ENCODE measurements at places on chromosomes 7 and 10. TPM values are rescaled to one million over a fixed set of nuclear protein-coding genes. Genes with fewer than 3 reads are reported as not detected.

GRCh38 chr7:34675749-34676374 lies 17.8 kb downstream of the NPSR1 start:
- no peak for DNase-seq

The ELAPOR2 gene
- total RNA-seq = 8.0 TPM

The PNLIPRP3 gene
- total RNA-seq = not detected

DNA sequence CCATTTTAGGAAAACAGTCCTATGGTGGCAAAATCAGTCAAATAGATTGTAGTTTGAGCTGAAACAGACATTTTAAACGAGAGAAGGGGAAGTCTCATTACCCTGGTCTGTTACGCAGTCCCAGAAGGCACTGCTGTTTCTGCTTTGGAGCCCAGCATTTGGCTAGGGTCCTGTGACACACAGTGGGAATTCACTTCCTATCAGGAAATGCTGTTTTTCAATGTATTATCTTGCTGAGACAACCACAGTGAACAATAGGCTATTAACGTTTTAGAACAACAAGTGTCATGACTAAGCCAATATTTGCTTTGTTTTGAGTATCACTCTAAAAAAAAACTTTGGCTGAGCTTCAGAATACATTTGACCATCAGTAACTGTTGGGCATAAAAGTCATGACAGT lies 74.1 kb downstream of the ADD3 start:
- peak; percentile 57 for DNase-seq

GRCh38 chr7:90512821-90513254 lies 43.4 kb downstream of the PTTG1IP2 start:
- no peak for DNase-seq

GRCh38 chr7:35241884-35242283 lies 12.0 kb downstream of the TBX20 start:
- DNase-seq = no peak

DNA sequence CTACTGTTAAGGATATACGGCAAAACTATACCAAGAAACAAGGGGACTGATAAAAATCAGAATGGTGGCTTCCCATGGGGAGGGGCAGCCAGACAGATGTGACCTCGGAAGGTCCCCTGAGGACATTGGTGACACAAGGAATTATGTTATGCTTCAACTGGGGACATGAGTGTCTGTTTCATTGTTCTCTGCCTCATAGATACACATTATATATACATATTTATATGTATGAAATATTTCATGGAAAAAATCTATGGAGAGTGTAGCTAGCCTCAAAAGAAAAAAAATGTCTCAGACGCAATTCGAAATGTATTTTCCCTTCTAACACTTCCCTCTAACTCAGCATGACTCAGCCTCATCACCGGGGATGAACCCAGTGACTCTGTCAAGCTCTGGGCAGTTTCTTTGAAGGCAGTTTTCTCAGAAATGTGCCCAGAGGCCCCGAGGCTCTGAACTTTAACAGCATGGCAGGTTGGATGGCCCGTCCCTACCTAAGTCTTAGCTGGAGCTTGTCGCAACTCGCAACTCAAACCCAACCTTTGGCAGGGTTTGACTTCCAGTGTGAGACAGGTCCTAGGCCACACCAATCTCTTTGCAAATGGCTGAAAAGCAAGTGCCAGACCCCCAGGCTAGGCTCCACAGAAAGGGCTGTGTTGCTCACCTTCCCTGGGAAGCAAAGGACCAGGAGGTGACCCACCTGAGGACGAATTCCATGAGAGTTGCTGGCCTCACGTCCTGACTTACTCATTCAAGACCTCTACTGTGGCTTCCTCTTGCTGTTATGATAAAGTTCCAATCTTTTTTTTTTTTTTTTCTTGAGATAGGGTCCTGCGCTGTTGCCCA lies 86.9 kb downstream of the CARD11 start:
- DNase-seq = no peak

DNA sequence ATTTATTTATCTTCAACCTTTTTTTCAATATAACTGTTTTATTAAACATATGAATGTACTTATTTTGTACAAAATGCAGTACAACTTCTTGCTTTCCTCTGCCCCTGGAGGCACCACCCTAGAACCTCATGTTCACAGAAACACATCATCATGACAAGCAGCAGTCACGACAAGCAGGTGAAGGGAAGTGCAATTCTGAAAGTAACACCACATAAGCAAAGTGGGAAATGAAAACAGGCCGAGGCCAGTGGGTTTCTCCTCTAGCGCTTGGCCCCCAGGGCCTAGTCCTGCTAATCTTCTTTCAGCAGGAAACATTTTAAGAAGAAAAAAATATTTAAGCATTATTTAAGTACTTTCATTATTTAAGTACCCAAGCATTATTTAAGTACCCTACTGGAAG lies 598.1 kb downstream of the SH2D4B start:
- no peak for DNase-seq

- peak; percentile 77 for DNase-seq
These were observed 92.2 kb upstream of the DDC start for GRCh38 chr7:50657341-50657873.

DNA sequence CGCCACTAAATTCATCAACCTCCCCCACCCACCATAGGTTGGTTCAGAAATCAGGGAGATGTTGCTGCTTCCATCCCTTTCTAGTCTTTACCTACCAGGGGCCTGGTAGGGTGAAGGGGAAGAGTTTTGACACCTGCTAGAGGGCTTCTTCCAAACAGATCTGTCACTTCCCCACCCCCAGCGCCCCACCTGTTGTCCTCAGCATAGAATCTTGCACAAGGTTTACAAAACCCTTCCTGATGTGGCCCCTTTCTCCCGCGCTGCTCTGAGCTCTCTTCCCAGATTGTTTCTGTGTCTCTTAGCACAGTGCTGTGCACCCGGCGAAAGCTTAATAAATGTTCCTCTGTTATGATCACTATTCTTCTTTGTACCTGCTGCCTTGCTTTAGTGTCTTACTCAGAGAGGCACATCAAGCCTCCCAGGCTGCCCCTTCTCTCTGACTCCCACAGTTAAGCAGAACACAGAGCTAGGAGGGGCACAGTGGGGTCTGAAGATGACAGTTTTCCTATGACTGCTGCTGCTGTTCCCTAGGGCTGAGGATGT lies 11.2 kb upstream of the C10orf95 start:
- no peak for DNase-seq

DNA sequence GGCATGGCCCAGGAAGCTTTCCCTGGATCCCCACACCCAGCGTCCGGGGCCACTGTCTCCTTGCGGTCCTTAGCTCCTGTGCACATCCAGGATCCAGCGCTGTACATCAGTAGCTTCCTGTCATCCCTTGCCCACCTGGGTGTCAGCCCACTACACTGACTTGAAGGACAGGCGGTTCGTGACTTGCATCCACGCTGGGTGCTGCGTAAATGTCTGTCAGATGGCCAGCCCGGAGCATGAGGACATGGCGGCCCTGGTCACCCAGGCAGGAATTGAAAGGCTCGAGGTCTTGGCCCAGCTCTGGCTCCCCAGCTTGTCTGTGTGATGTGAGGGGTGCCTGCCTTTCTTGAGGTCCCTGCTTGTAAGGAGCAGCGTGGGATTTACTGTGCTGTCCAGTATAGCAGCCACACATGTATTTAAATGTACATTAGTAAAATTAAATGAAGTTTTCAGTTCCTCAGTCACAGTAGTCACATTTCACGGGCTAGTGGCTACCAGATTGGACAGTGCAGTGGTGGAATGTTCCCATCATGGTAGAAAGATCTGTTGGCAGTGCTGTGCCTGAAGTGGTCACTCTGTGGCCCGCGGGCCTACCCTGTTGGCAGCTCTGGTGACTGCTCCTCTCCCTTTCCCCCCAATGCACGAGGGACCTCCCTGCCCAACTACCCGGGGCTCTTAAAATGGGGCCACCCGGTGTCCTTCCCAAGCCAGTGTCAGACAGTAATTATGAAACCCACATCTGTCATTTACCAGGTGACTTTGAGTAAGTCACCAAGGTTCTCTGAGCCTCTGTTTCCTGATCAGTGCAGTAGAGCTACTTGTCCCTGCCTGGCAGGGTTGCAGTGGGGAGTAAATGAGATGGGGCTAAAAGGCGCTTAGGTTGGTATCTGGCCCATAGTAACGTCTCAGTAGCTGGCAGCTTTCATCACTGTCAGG lies 97.8 kb upstream of the PPIF start:
- no peak for DNase-seq
